ENCODE measurements at places on chromosomes 13 and 19.

GRCh38 chr19:3066482-3067049 lies 4.3 kb upstream of the TLE5 start:
- DNase-seq, result no peak

DNA sequence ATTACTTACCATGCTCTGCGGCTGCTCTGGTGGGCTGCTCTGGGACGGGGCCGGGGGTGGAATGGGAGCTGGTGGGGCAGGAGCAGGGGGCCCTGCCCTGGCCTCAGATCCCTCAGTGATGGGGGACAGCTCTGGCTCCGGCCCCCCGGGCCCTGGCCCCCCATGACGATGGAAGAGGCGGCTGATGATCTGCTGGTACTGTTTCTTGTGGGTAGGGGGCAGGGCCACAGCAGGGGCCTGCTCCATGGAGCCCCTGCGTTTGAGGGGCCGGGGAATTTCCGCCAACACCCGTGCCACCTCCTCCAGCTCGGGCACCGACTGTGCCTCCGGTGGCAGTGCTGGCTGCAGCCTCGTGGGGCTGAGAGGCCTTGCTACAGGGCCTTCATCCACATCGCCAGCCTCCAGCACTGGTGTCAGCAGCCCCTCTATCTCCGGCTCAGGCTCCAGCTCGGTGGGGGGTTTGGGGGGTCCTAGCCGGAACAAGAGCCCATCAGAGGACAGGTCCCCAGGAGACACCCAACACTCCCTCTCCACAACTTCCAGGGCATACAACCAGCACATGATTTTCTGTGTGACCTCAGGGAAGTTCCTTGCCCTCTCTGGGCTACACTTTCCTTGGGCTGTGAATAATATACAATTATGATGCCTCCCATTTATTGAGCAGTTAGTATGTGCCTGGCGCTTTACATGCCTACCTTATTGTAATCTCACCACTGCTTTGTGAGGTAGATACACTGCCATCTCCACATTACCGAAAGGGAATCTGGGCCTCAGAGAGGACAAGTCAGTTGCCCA lies 12.8 kb downstream of the PPP1R13L start:
- no peak for DNase-seq

GRCh38 chr13:112059457-112060281 lies 7.3 kb upstream of the SOX1 start:
- no peak for DNase-seq

GRCh38 chr19:48403606-48404005 lies 10.1 kb downstream of the GRIN2D start:
- peak; percentile 74 for DNase-seq

- peak; percentile 46 for DNase-seq
Measured at GRCh38 chr19:17385878-17386611, 8.0 kb downstream of the CCDC194 start.

DNA sequence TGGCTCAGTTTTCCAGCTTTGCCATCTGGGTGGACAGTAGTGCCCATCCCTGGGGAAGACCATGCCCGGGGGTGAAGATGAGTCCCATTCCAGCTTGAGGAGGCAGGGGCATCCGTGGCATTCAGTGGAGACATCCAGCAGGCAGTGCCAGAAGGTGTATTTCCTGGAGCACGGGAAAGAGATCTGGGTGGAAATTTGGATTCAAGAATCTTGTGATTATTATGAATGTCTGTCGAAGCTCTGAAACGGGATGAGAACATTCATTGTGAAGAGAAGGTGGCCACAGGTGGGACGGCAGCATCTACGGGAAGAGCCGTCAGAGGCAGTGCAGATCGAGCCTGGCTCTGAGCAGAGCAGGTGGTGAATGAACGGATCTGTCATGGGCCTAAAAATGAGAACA lies 167.3 kb upstream of the RNF113B start:
- DNase-seq, result no peak

GRCh38 chr19:56136362-56136761 lies 4.7 kb upstream of the ZNF444 start:
- DNase-seq, result no peak

DNA sequence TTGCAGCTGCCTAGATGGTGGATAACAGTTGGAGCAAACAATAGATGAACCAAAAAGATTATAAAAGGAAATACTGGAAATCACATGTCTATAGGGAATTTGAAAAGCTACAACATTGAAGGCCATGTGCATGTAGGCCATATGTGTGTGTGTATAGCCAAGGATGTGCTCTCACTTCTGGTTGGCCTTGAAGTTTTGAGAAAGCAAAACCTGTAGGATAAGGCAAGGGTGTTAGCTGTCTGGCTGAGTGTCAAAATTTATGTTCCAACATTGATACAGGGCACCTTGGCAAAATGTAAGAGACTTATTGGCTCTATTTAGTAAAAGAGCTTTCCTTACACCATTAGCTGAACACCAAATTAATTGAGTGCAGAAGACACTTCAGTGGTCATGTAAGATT lies 1723.6 kb upstream of the PCDH20 start:
- no peak for DNase-seq

- DNase-seq, result no peak
Measured at GRCh38 chr13:52738719-52739467, 727 bp downstream of the CNMD start.

GRCh38 chr13:48977973-48978372 lies 2.3 kb downstream of the FNDC3A start:
- peak; percentile 29 for DNase-seq

DNA sequence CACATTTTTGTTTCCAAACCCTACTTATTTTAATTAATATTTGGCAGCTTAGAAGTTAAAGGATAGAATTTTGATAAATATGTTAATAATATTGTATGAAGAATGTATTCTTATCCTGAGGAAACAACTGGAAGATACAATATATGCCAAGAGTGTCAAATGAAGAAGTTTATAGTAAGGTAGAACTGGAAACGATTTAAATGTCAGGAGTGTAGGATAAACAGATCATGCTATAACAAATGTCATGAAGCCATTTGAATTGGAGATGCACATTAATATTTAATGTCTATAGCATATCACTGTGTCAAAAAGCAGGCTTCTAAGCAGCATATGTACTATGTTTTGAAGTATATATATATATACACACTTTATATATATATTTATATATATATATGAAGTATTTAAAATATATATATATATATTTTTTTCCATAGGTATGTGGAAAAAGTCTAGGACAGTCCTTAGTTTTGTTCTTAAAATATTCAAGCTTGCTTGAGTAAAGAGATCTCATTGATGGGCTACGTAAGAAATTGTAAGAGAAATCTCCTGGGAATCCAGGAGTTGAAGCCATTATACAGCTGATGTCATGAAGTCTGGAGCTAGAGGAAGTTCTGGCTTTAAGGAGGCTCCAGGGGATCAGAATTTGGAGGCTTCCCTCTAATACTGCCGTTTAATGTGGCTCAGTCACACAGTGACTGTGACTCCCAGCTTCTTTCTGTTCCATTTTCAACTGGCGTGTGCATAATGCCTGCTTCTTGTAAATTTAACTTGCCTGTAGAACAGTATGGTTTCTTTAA lies 79.9 kb upstream of the MYCBP2 start:
- DNase-seq, result no peak

DNA sequence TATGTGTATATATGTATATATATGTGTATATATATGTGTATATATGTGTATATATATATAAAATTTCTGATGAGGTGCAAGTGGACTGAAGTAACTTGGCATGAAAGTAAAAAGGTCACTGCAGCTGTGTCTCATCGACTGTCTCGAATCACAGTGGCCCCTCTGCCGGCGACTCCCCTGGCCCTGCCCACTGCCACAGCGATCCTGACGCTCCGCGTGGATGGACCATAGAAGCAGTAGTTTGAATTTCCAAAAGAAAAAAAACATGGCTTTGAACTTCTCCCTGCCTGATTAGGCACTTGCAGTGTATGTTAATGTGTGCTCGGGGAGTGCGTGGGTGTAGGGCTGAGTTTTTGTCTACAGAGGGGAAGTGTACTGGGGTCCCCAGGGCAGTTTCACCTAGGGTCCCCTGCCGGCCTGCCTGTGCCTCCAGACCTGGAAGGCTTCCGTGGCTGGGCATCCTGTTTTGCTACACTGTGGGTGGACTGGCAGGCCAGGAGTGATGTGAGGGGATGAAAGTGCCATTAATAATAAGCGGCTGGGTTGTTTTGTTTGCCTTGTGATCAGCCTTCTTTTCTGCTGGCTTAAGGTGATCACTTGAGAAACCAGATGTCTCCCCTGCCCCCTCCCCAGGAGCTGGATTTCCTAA lies 10.8 kb downstream of the ZIC5 start:
- DNase-seq, result no peak

DNA sequence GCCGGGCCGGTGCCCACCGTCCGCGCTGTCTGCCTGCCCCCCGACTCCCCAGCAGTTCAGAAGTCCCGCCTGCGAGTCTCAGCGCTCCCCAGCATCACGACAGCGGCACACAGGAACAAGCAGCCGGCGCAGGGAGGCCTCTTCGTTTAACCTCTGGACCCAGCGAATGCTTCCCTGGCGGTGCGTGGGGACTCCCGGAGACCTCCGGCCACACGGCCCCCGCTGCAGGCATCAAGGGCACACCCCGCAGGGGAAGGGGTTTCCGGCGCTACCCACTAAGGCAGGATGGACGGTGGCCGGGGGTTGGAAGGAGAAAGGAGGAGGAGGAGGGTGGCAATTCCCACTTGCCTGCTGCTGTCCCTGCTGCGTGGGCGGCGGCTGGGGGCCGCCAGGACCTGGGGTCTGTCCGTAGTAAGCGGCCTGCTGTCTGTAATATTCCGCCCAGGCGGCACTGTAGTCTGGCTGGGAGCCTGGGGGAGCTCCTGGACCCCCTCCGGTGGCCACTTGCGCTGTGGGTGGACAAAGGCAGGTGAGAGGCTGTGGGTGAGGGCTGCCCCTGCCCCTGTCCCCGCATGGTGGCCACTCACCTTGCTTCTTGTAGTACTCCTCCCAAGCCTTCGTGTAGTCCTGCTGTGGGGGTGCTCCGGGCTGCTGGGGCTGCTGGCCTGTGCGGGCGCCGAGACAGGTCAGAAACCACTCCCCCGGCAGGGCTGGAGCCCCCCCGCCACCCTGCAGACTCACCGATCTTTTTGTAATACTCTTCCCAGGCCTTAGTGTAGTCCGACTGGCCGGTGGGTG lies 9.6 kb downstream of the KHSRP start:
- DNase-seq, result no peak

GRCh38 chr19:34057155-34057554 lies 115.1 kb upstream of the LSM14A start:
- no peak for DNase-seq

DNA sequence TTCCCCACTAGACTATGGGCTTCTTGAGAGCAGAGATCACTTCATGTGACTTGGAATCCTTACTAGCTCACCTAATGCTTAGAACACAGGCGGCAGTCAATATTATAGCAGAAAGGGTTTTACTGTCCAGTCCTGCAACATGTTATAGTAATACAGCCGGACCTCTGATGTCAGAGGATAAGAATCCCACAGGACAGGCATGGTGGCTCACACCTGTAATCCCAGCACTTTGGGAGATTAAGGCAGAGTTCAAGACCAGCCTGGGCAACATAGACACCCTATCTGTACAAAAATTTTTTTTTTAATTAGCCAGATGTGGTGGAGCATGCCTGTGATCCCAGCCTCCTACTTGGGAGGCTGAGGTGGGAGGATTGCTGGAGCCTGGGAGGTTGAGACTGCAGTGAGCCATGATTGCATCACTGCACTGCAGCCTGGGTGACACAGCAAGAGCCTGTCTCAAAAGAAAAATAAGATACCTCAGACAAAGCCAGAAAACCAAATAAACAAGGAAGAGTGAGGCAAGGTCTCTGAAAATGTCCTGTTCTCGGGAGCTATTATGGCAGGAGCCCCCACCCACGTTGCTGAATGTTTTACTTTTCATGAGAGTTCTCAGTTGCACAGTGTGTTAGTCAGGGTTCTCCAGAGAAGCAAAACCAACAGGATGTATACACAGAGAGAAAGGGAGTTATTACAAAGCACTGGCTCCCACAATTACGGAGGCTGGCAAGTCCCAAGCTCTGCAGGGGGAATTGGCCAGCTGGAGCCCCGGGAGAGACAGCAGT lies 100.8 kb downstream of the UBL3 start:
- DNase-seq, result peak; percentile 49

DNA sequence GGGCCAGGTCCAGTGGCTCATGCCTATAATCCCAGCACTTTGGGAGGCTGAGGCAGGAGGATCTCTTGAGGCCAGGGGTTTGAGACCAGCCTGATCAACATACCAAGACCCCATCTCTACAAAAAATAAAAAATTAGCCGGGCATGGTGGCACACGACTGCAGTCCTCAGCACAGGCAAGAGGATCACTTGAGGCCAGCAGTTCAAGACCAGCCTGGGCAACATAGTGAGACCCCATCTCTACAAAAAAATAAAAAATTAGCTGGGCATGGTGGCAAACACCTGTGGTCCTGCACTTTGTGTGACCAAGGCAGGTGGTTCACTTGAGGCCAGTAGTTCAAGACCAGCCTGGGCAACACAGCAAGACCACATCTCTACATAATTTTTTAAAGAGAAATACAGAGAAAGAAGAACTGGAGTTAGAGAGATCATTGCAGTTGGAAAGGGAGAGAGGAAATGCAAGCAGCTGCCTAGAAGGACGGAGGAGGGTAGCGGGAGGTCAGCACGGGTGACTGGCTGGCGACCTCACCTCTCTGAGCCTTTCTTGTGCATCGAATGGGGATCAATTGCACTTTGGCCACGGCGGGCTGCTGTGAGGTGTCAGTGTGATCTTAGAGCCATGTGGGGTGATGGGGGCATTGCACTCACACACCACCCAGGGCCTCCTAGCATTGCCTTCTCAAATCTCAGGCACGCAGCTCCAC lies 13.9 kb downstream of the BCAM start:
- DNase-seq, result no peak

- peak; percentile 68 for DNase-seq
Measured at GRCh38 chr19:10292206-10292788, 2.5 kb downstream of the ICAM5 start.

DNA sequence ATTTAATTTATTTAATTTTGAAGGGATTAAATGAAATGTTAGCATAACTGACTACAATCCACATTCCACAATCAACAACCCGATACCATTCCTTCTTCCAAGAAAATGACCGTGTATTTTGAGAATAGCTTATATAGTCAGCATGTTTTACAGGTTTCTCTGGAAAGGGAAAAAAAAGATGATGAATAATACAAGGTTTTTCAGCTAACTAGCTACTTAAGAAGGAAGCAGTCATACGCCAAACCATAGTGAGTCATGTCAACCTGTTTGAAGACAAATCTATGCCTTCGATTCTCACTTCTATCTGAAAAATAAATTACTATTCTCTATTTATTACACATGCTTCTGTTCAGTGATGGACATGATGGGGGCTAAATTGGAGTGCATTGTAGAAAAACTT lies 258.6 kb downstream of the EFNB2 start:
- DNase-seq, result peak; percentile 57

- DNase-seq, result no peak
Measured at GRCh38 chr19:5978606-5979552, 939 bp upstream of the RANBP3 start.

- peak; percentile 85 for DNase-seq
Measured at GRCh38 chr13:35855531-35856019, 275.6 kb downstream of the DCLK1 start.
